Bronchial smooth muscle cell (primary cell): ENCODE measurements at places on chromosomes 2 and 18. TPM values are rescaled to one million over a fixed set of nuclear protein-coding genes. Genes with fewer than 3 reads are reported as not detected.

MC2R gene
- total RNA-seq, result not detected in 2 replicates

NEU4 gene
- 0.16 and 0.17 TPM in 2 replicates for total RNA-seq

AFG3L2 gene
- total RNA-seq, result 32.7 and 40.4 TPM in 2 replicates

TWIST2 gene
- total RNA-seq, result 73.3 and 77.3 TPM in 2 replicates
